H9 (cell line): ENCODE measurements at places on chromosomes 2 and 18. TPM values are rescaled to one million over a fixed set of nuclear protein-coding genes. Genes with fewer than 3 reads are reported as not detected.
A peak's percentile ranks its signal among the peaks of the same experiment; 100 is the strongest.

DNA sequence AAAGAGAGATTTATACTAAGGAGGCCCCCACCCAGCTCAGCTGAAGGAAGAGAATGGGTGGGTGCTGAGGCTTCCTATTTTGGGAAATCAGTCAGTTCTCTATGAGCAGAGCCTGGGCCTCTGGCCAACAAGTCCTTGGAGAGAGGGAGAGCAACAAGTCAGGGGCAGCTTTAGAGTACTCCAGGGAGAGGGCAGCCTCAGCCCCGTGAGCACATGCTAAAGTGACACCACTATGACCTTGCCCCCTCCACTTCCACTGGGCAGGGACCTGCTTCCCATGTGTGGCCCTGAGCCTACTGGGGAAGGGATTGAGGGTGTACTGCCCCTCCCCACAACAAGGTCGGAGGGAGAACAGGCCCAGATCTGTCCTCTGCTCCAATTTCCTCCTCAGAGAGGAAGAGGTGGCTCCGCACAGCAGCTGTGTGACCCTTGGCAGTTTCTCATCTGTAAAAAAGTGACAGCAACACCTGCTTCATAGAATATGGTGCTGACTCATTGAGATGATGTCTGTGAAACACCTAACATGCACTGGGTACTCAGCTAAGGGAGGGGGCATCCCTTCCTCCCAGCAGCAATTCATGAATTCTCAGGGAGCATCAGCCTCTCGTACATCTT lies 72.9 kb downstream of the CLHC1 start:
- no peak for DNase-seq

GRCh38 chr2:33518929-33519328 lies 42.5 kb downstream of the RASGRP3 start:
- DNase-seq, result no peak

GRCh38 chr2:224657349-224657748 lies 58.8 kb downstream of the CCDC195 start:
- no peak for DNase-seq

GRCh38 chr2:46363535-46364170 lies 66.4 kb downstream of the EPAS1 start:
- DNase-seq, result no peak

- no peak for DNase-seq
These were observed 534.9 kb downstream of the SLC4A3 start for GRCh38 chr2:220162320-220162719.

GRCh38 chr18:59127047-59127446 lies 12.6 kb upstream of the SEC11C start:
- peak; percentile 31 for DNase-seq

DNA sequence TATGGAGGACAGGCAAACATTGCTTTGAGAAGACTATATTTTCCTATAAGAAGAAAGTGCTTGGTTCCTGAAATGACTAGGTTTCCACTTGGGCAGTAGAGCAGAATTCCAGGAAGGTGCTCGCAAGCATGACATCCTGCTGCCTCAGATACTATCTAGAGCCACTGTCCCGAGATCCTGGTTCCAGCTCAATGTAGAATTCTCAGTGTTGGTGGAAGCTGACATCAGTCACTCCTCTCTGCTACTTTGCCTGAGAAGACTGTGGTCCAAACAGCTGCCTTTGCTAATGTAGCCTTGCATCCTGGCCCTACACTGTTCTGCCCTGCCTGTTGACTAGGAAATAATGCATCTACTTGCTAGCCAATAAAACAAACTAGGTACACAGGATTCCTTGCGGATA lies 50.0 kb upstream of the ITGA6 start:
- no peak for DNase-seq

- DNase-seq, result no peak
These were observed 207.3 kb upstream of the GYPC start for GRCh38 chr2:126448611-126449010.

- no peak for DNase-seq
These were observed 136.3 kb downstream of the CD8B2 start for GRCh38 chr2:106623456-106623855.

- DNase-seq, result no peak
These were observed 40.6 kb upstream of the MRPL19 start for GRCh38 chr2:75605770-75606529.

GRCh38 chr18:63965716-63966330 lies 4.1 kb upstream of the SERPINB8 start:
- DNase-seq, result no peak

GRCh38 chr2:240327566-240327965 lies 107.9 kb upstream of the GPC1 start:
- no peak for DNase-seq

SERPINB5 gene
- total RNA-seq, result 0.20 TPM in 1 of 2 replicates, not detected in the other

RAB27B gene
- total RNA-seq, result 0.15 and 0.24 TPM in 2 replicates

SPDYA gene
- total RNA-seq, result 0.52 and 1.1 TPM in 2 replicates

COBLL1 gene
- total RNA-seq, result 5.6 and 5.9 TPM in 2 replicates

ALPP gene
- total RNA-seq, result 0.15 and 0.20 TPM in 2 replicates
